ENCODE measurements at places on chromosomes 13 and 19.
A peak's percentile ranks its signal among the peaks of the same experiment; 100 is the strongest.

DNA sequence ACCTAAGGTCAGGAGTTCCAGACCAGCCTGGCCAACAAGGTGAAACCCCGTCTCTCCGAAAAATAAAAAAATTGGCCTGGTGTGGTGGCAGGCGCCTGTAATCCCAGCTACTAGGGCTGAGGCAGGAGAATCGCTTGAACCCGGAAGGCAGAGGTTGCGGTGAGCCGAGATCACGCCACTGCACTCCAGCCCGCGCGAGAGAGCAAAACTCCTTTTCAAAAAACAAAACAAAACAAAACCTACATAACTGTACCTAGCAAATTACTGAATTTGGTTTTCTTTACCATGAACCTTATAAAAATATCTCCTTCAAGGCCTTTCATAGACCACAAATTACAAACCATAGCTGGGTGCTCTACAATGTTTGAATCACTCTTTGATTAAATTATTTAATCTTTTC lies 760 bp downstream of the ZNF91 start:
- no peak for DNase-seq

DNA sequence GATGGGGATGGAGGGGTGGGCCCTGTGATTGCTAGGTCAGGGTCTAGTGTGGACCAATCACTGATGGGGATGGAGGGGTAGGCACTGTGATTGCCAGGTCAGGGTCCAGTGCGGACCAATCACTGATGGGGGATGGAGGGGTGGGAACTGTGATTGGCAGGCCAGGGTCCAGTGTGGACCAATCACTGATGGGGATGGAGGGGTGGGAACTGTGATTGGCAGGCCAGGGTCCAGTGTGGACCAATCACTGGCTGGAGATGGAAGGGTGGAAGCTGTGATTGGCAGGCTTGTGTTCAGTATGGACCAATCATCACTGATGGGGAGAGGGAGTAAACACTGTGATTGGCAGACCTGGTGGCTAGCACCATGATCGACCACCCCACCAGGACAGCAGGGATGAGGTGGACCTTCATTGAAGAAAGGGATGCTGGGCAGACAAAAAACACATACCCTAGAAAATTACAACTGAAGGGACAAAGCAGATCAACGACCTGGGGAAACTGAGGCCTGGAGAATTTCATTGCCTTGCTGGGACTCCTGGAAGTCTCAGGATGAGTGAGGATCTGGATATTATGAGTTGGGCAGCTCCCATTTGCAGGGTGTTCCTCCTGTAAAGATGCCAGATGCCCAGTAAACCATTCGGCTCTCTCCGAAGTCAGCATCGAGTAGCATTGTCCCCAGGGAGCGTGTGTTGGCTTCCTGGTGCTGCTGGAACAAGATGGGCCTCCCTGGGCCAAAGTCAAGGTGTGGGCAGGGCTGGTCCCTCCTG lies 15.5 kb downstream of the TMPRSS9 start:
- no peak for DNase-seq

DNA sequence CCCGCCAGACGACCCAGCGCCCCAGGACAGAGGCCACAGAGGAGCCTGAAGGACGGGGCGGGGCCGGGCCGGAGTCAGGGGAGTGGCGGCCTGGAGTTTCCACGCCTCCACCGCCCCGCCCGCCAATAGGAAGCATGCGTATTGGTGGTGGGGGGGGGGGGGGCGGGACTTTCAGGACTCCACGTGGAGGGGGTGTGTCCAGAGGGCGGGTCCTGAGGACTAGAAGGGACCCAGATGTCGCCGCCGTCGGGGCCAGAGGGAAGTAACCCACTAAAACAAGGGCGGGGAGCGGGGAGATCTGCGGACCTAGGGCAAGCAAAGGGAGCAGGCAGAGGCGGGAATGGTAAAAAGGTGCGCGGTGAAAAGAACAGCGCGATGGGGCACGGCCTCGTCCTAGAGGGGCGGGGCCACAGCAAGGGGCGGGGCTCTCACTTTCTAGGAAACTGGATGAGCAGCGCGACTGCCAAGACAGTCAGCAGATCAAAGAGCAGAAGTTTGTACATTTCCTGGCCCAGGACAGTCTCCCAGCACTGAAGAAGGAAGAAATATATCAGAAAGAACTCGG lies 2.8 kb upstream of the LENG1 start:
- DNase-seq: peak; percentile 60

DNA sequence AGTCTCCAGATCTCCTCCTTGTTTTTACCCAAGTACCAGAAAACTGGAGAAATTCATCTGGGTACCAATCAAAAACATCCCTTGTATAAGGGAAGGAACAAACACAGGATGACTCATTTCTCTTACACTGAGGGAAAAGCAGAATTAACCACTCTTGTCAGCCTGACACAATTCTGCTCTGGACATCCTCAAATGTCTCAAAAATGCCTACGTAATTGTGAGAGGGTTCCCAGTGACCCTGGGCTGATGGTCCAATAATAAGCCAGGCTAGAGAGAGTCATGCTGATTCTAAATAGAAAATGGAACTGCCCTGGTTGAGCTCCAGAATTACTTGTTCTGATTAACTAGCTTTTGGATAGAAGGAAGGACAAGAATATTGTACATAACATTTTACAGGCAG lies 14.5 kb downstream of the ZNF708 start:
- no peak for DNase-seq

DNA sequence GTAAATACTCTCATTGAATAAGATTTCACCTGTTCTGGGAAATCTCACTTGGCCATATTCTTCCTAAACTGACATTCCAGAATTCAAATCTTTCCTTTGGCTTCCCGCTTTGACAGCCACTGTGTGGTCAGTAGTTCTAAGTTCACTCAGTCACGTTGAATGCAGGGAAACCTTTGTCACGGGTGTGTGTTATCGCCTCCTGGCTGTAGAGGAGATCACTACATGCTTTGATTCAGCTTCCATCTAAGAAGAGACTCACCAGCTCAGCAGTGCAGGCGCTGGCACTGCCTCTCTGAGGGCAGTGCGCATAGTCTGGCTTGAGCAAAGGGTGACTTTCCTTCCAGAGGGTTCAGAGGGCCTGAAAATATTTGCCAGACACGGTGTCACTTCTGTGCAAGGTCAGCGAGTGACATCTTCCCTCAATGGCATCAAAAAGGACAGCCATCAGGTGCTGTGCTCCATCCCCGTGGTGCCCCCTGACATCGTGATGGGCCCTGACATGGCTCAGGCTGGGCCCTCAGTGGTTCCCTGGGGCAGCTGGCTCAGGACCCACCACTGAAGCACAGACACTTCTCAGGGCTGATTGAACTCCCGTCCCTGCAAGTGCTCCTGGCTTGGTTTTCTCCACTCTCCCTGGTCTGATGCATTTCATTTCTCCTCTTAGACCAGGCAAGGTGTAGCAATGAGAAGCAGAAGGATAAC lies 635.4 kb upstream of the ARGLU1 start:
- no peak for DNase-seq

- no peak for DNase-seq
Observed at GRCh38 chr13:50529154-50529882, 314.2 kb downstream of the DLEU7 start.

- DNase-seq: no peak
Observed at GRCh38 chr13:26300140-26300539, 46.2 kb downstream of the CDK8 start.

DNA sequence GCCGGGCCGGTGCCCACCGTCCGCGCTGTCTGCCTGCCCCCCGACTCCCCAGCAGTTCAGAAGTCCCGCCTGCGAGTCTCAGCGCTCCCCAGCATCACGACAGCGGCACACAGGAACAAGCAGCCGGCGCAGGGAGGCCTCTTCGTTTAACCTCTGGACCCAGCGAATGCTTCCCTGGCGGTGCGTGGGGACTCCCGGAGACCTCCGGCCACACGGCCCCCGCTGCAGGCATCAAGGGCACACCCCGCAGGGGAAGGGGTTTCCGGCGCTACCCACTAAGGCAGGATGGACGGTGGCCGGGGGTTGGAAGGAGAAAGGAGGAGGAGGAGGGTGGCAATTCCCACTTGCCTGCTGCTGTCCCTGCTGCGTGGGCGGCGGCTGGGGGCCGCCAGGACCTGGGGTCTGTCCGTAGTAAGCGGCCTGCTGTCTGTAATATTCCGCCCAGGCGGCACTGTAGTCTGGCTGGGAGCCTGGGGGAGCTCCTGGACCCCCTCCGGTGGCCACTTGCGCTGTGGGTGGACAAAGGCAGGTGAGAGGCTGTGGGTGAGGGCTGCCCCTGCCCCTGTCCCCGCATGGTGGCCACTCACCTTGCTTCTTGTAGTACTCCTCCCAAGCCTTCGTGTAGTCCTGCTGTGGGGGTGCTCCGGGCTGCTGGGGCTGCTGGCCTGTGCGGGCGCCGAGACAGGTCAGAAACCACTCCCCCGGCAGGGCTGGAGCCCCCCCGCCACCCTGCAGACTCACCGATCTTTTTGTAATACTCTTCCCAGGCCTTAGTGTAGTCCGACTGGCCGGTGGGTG lies 9.6 kb downstream of the KHSRP start:
- DNase-seq: no peak

DNA sequence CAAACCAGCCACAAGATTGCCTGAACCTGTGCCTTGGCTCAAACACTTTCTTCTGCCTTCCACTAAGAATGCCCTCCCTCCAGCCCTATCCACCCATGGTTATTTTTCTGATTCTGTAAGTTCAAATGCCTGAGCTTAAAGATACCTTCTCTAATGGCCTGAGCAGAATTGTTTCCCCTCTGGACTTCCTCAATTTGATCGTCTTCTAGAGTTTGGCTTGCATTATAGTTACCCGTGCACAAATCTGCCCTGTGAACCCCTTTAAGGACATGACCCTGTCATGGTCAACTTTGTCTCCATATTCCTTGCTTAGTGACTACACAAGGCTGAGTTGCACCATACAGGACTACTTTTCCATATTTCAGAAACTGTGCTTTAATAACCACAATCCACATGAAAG lies 481.0 kb downstream of the FOXO1 start:
- no peak for DNase-seq

- peak; percentile 2 for DNase-seq
Observed at GRCh38 chr19:15869109-15869555, 28.7 kb downstream of the CYP4F2 start.

DNA sequence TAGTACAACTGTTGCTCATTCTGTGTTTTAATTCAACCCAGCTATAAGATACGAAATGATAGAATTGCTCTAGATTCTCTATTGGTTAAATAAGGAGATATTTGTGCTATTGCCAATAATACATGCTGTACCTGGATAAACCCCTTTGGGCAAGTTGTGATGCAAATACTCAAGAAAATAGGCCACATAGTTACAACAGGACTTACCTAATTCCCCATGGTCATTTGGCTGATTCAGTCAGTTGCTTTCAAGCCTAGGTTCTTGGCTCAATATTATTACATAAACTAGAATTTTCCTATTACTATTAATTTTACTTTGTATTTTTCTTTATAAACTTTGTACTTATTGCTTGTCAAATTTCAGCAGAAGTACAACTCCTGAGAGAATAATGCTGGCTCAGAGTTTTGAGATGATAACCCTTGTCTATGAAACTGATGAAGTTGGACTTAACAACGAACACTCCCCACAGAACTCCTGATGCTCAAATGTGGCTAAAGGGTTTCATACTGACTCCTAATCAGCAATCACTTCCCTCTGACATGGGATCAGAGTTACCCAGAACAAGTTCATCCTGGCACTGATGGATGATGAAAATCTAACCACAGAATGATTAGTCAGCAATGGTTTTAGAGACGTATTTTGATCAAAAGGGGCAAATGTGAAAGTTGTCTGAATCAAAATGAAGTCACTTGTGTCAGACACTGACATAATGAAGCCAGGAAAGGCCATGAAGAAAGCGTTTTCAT lies 221.1 kb downstream of the ITGBL1 start:
- DNase-seq: no peak

DNA sequence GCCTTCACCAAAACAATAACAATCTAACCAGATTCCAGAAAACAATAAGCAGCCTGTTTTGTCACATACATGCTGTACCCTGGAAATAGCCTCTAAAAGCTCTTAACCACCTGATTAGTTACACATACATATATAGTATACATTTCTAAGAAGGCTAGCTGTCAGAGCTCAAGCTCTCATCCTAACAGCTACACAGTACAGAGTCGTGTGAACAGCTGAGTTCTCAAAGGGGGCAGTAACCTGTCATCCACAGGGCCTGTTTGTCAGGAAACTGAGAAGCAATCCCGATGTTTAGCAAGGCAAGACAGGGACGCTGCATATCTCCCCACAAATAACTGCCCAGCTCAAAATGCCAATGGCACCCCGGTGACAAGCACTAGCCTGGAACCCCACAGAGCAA lies 56.9 kb downstream of the STK24 start:
- no peak for DNase-seq

DNA sequence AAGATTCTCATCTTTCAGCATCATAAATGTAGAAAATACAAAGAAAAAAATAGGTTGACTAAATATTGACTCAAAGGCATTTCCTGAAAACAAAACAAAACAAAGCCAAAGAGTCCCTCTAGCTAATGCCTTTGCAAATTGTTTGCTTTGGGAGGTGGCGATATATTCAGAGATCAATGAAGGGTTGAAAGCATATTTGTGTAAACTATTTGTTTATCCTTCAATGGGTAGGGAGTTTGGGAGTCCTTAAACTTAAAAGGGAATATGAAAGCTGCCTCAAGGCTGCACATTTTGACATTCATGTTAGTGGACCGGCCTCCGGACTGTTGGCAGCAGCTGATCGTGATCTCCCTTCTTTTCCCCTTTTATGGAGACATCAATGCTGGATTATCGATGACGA lies 257.5 kb downstream of the ITGBL1 start:
- DNase-seq: no peak

- DNase-seq: no peak
Observed at GRCh38 chr19:6061376-6062130, 48.7 kb downstream of the RFX2 start.

GRCh38 chr13:23740002-23740401 lies 149.2 kb downstream of the MIPEP start:
- no peak for DNase-seq

GRCh38 chr19:7217861-7218260 lies 76.4 kb downstream of the INSR start:
- no peak for DNase-seq

GRCh38 chr13:20395061-20395916 lies 130.4 kb downstream of the CRYL1 start:
- DNase-seq: no peak

GRCh38 chr13:67829641-67830040 lies 599.5 kb upstream of the PCDH9 start:
- DNase-seq: no peak

DNA sequence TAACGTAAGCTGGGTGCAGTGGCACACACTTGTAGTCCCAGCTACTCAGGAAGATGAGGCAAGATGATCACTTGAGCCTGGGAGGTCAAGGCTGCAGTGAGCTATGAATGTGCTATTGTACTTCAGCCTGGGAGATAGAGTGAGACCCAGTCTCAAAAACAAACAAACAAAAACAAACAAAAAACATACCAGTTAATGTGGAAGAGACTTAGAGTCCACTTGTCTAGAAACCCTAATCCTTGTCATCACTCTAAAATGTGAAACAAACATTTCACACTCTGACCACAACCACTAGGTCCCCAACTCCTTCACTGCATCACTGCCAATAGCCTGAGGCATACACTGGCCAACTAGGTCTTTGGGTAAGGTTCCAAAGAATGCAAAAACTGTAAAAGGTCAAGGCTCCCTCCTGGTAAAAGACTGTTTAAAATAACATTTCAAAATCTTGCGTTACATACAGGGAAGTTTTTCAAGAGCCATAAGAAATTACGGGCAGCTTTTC lies 28.6 kb upstream of the CYP2B6 start:
- DNase-seq: no peak

GRCh38 chr13:26785838-26786630 lies 25.4 kb upstream of the GPR12 start:
- no peak for DNase-seq

GRCh38 chr13:55887561-55887960 lies 1253.2 kb upstream of the PRR20A start:
- no peak for DNase-seq
